ENCODE measurements at places on chromosomes 12 and 14. TPM values are rescaled to one million over a fixed set of nuclear protein-coding genes. Genes with fewer than 3 reads are reported as not detected.

TRHDE gene
- 0.66 TPM for total RNA-seq

GPRC5D gene
- total RNA-seq = not detected

ASB2 gene
- total RNA-seq = 3.5 TPM

DLK1 gene
- total RNA-seq = 4.4 TPM

FOXN4 gene
- total RNA-seq = 1.3 TPM

SLC7A8 gene
- 9.4 TPM for total RNA-seq

RPS6KL1 gene
- 14.1 TPM for total RNA-seq

BCL11B gene
- total RNA-seq = 0.28 TPM

All from neural crest cell (in vitro differentiated cells).